ENCODE measurements at places on chromosomes 2 and 18. TPM values are rescaled to one million over a fixed set of nuclear protein-coding genes. Genes with fewer than 3 reads are reported as not detected.

ABCG8 gene
- total RNA-seq = not detected

CHRNG gene
- 19.5 TPM for total RNA-seq

GRCh38 chr2:208025814-208026184 is 472 bp upstream of the PLEKHM3 start:
- DNase-seq = no peak

UGT1A10 gene
- total RNA-seq = not detected

- DNase-seq = no peak
Measured at GRCh38 chr2:44005846-44006245, 10.1 kb upstream of the LRPPRC start.

Data from tongue (tissue), 3 donors.